ENCODE measurements at places on chromosomes 2 and 18.

GRCh38 chr2:11899264-11899818 is 152.9 kb downstream of the LPIN1 start:
- DNase-seq = peak; percentile 55

DNA sequence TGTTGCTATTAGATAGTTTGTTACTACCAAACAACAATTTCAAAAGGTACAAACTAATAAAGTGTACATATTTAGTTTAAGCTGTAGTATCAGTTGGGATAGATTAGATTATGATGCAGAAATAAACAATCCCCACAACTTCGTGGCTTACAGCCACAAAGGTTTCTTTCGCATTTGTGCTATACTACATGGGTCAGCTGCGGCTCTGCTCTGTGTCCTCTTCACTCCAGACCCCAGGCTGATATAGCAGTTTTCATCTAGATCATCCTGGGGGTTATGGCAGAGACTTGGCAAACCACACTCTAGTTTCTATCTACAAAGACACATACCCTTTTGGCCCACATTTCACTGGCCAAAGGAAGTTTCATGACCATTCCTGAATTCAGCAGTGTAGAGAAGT is 108.0 kb upstream of the SP5 start:
- DNase-seq = no peak

GRCh38 chr2:148124271-148124670 is 103.4 kb downstream of the MBD5 start:
- DNase-seq = no peak

DNA sequence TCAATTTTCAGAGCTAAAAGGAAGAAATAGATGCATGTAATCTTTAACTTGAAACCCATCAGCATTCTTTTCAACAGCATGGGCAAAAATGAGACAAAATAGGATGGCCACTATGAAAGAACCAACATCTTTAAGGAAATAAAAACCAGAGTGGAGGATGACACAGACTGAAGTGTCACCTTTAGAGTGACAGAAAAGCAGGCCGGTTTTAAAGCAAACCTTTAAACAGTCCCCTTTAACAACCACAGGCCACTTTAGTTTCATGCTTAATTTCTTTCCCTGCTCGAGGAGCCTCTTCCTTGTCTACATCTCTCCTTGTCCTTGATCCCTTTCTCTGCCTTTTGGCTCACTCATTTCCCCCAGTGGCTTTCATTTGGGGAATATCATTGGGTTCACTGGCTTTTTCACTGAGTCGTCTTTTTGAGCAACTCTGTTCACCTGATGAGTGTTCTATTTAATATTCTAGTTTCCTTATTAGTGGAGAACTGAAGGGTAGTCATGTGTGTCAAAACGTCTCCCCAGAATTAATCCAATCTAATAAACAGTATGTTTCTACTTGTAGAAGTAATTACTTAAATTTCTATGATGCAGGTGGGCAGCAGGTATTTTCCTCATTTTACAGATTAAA is 72.5 kb downstream of the DOCK10 start:
- DNase-seq = no peak

DNA sequence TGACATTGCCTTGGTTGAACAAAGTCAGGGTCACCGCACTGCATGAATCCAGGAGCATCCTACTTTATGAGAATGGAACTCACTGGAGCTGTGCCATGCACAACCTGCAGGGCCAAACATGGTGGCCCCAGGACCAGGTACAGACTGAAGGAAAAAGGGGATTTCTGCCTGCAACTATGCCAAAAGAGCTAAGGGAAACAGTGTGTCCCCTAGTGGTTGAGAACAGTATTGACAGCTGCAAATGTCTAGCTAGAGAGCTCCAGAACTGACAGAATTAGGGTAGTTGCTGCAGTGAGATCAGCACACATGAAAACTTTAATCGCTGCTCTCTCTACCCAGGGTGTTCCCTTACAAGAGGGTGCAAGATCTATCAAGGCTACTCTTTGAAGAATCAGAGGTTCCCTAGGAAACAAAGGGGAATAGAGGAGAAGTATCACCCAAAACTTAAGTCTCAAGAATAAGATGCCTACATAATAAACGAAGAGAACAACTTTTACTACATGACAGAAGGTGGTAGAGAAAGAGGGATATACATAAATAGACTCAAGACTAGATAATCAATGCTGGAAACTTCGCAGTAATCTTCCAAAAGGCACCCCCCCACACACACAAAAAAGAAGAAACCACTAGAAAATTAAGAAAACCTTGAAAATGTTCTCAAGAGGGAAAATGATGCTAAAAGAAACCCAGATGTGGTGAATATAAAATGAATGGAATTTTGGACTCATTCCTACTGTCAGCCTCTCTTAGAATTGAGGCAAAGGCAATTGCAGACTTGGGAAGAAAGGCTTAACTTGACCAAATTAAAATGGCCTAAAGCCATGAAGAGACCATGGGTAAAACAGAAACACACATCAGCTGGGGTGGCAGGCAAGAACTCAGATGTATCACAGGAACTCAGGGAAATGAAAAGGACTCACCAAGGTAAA is 43.6 kb upstream of the IHH start:
- DNase-seq = peak; percentile 50

DNA sequence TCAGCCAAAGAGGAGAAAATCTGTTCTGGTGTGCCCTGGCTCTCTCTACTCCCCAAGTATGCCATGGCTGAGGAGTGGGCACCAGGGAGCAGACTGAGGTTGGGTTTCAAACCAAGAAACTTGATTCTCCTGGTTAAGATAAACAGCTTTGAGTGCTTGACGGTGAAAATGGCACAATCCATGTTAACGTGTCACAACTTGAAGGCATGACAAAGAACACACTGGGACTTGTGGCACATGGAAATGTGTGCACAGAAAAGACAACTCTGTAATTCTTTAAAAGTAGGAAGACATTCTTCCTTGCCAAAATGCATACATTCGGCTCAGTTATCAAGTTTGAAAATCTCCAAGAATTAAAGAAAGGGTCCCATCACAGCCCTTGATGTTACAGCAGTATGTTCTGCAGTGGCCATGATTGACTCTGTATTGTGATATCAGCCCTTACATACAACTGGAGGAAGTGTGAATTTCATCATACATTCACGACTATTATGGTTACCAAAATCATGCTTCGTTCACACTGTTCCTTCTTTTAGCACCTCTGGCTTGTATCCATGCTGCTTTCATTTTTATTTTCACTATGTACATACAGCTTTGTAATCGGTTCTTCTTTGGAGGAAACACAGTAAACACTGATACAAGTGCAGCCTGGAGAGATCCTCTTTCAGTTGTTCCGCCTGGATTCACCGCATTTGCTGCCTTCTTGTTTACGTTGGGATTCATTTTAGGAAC is 15.6 kb upstream of the ACTG2 start:
- DNase-seq = no peak

- no peak for DNase-seq
These were observed 158.3 kb downstream of the RTP5 start for GRCh38 chr2:242027676-242028450.

DNA sequence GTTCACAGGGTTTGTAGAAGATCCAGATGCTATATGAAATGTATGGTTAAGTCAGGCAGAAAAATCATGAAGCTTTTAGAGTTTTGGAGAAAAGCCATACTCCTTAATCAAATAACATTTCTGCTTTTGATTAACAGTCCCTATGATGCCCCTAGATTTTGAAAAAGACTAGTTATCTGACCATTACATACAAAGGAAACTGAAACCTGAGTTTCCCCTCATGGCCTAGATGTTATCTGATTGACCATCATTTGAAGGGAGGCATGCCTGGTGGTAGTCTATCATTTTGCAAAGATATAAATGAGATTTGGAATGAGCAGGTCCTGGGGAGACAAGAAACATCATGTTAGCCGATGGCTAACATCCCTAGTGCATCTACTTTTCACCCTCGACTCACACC is 704.3 kb upstream of the FSHR start:
- no peak for DNase-seq

DNA sequence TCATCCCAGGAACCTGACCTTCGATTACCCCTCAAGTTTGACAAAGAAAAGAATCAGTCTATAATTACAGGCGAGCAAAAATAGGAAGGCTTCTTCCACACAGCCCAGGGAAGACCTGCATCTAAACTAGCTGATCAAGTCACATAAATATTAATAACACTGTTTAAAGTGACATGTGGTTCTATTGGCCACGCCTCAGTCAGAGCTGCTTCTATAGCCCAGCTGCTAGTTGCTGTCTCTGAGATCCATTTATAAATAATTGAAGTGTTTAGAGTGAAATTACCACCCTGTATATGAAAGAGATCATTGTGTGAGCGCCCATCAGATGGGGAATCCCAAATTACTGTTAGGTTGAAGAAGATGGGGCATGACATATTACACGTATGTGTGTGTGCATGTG is 426.0 kb downstream of the CDH2 start:
- DNase-seq = no peak

DNA sequence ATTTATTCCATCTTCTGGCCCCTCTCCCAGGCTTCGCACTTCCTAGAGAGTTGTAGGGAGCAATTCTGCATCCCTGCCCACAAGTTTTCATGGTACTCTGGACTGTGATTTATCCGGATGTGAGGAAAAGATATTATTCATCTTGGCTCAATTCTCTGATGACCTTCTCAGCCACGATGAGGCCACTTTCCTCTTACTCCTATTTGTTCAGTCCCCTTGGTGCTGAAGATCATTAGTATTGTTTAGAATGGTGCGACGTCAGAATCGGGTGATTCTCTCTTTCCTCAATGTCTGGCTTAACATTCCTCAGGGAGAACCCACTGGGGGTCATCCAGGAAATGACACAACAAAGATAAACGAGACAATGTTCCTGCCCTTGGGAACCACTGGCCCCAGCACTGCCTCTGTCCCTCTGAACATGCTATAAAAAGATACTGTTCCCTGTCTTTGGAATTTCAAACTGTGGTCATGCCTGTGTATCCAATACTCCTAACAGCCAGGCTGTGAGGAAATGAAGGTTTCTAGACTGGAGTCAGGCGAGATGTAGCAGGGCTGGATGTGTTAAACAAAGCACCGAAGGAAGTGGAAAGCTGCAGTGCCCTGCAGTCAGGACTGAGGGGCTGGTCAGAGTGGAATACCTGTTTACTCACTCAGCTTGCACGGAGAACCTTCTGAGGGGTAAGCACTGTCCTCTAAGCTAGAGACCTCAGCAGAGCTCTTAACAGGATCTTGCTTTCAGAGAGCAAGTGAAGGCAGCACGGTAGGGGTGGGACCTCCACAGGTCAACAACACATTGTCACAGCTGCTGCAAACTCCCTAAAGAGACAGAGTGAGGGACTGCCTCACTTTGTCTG is 12.9 kb upstream of the GLI2 start:
- DNase-seq = peak; percentile 69

- peak; percentile 63 for DNase-seq
These were observed 160.1 kb upstream of the RASGRP3 start for GRCh38 chr2:33316328-33316727.

DNA sequence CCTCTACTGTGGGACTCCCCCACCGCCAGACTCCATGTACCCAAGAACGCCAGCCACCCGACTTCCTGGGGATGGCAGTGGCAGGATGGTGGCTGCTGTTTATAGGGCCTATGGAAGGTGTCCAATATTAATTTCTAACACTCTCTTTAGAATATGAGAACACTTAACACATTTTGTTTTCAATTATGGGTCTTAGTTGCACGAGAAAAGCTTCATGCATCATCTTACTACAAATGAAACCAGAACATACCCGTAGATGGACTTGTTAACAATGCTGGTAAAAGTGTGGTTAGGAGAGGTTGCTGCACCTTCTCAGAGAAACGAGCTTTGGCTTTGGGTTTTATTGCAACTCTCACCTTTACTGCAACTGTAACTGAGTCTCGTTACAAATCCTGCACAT is 335.6 kb upstream of the ID2 start:
- DNase-seq = no peak

- no peak for DNase-seq
These were observed 198.6 kb downstream of the CAMKMT start for GRCh38 chr2:44560352-44560751.

GRCh38 chr2:239182981-239183791 is 217.6 kb downstream of the HDAC4 start:
- no peak for DNase-seq

GRCh38 chr2:236816197-236817170 is 246.9 kb downstream of the ACKR3 start:
- no peak for DNase-seq

DNA sequence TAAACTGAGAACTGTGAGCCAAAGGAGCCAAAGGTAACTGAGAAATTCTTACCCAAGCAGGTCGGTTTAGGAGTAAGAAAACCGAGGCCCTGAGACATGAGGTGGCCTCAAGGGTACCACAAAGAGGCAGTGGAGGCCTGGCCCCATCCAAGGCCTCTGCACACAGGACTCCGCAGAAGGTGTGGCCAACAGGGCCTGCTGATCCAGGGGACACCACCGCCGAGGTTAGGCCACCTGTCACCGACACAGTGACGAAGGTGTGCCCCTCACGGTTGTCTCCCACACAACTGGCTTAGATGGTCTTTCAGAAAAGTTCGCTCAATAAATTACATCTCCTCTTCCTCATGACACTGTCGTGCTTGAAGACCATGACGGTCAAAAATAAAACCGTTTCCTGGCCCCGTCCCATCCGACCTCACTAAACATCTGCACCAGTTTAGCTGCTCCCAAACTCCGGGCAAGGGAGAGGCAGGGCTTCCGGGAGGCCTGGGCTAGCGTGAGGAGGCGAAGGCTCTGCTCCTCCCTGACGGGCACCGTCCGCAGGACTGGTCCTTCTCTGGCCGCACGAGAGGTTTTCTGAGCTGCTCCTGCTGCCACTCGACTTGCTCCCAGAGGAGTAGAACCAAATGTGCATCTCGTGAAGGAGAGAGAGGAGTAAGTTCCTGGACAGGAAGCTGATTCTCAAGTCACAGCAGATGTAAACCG is 442.0 kb downstream of the EIPR1 start:
- DNase-seq = no peak

DNA sequence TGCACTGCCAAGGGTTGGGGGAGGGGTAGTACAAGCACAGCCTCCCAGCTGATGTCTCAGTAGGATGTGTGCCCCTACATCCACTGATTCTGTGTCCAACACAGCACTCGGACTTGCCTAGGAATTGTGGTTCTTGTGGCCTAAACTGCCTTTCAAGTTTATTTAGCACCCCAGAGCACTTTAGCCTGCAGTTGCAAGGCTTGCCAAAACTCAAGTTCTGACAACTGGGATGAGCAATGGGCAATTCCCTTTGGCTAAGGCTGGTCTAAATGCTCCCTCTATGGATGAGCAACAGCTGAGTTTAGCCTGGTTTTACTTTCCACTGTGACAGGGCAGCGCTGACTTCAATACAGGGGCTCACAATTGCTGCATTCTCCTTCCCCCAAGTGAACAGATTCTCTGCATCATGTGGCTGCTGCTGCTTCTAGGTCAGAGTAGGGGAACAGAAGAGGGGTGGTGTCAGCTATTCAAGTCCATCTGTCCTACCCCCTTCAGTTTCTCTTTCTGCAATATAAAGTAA is 471.5 kb downstream of the PIK3C3 start:
- DNase-seq = no peak

- DNase-seq = no peak
These were observed 34.2 kb downstream of the THAP4 start for GRCh38 chr2:241602720-241603119.

- no peak for DNase-seq
These were observed 62.0 kb upstream of the SIX3 start for GRCh38 chr2:44879269-44880124.

- DNase-seq = no peak
These were observed 25.2 kb upstream of the TMEM237 start for GRCh38 chr2:201668402-201668910.

- no peak for DNase-seq
These were observed 321.6 kb upstream of the LYPD1 start for GRCh38 chr2:132991471-132992045.

- DNase-seq = peak; percentile 28
These were observed 121.9 kb upstream of the MYT1L start for GRCh38 chr2:2452961-2453360.

- DNase-seq = peak; percentile 2
These were observed 50.7 kb upstream of the ARL5A start for GRCh38 chr2:151878655-151879563.

GRCh38 chr18:6731222-6731596 is 1.7 kb downstream of the ARHGAP28 start:
- peak; percentile 91 for DNase-seq

All from fibroblast of skin of abdomen (primary cell).